OCI-M1 (cell line): ENCODE measurements at places on chromosomes 12 and 14.

DNA sequence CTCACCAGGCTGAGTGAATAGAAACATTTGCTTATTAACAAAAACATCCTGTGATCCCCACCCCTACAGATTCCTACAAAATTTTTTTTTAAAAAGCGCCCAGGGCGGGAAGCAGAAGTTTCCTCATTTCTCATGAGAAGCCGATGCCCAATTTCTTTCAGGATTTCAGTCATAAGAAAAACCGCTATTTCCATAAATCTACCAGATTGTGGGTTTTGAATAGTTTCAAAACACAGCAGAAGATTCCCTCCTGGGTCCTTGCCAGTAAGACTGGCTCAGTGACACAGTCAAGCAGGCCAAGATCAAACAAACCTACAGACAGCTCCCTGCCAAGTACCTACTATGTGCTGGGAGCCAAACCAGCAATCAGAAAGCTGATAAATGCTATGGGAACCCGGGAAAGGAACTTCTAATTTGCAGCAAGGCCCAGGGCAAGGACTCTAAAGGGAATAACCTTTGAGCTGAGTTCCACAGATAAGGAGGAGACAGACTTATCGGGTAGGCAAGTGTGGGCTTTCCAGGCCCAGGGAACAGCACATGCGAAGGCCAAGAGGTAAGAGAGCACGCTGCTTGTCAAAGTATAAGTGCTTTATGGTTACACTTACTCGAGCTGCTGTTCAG lies 68.7 kb downstream of the CCDC88C start:
- DNase-seq, result peak; percentile 3

- no peak for DNase-seq
These were observed 75.9 kb downstream of the AKAP6 start for GRCh38 chr14:32404784-32405573.

- DNase-seq, result no peak
These were observed 41.3 kb upstream of the HIF1A start for GRCh38 chr14:61654026-61654425.

DNA sequence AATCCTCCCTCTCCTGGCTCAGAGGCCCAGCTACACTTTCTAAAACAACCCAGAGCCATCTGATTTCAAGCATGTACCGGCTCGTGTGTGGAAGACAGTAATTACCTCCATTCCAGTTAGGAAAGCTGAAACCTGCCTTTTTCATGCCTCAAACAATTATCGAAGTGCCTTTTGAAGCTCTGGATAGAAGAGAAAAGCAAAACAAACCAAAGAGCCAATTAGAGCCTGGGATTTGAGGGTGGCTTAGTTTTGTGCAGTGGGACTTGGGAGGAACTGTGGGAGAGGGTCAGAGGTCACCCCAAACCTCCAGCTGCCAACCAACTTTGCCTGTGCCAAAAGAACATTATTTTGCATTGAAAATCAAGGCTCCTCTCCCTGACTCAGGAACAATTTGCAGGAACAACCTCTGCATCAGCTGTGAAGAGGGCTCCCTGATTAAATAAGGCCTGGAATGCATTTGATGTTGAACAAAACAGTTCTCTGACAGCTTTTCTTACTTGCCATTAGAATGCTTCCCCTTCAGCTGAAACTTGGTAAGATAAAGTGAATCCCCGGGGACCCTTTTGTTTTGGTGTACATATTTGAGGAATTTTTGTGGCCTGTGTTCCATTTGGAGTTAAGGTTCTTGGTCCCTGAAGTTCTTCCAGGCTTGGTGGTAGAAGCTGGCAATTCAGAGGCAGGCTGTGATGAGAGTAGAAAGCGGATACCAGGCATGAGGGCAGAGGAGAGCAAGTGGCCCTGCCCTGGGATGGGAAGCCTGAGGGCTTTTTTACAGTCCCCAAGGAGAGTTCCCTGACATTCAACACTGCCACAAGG lies 270.1 kb downstream of the ZFP36L1 start:
- no peak for DNase-seq

DNA sequence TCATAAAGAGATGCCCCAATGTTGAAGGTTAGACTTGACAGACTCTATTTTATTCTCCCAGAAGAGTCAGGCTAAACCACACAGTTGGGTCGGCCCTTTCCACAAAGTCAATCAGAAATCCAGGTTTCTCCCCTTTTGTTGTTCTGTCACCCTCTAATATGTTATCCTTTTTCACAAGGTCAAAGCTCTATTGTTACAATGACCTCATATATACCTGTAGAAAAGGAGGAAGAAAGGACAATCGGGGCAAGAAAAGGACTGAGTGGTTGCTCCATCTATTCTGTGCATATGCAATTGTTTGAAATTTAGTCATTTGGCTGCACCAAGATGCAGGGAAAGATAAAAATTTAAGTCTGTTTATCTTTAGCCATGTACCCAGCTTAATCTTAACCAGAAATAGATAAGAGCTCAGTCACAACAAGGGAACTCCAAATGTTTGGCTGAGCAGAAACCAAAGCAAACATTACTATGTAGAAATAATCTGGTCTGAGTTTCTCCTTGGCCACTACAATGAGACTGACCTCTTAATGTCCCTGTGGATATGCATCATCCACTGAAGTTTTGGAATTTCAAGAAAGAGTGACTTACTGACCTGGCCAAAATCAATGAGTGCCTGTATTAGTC lies 503.7 kb downstream of the GALC start:
- DNase-seq, result peak; percentile 6

DNA sequence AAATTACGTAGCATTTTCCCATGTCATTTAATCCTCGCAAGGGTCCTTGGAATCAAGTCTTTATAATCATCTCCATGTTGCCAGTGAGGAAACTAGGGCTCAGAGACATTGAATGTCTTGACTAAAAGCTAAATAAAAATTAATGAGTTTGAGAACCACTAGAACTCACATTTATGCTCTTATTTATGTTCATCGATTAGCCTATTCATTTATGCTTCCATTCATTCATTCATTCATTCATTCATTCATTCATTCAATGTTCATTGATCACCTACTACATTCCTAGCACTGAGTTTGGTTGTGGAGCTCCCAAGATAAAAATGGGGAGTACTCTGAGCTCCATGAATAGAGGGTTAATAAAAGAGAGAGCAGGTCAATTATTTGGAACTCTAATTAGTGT lies 59.7 kb downstream of the KCNA1 start:
- no peak for DNase-seq

- no peak for DNase-seq
These were observed 2.8 kb upstream of the DCN start for GRCh38 chr12:91185421-91185820.

DNA sequence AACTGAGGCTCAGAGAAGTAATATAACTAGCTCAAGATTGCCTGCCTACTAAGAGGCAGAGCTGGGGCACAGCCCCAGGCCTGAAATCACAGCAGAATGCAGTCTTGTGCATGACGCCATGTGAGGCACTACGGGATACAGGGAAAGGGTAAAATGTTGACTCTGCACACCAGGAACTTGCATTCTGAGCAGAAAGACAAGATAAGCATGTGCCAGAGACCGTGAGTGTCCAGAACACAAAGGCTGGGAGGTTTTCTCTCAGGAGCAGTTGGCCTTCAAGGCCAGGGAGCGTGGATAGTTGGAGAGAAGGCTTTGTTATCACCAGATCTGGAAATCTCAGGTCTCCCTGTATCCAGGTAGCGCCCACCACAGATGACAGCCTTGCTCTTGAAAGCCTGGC lies 23.2 kb upstream of the MLEC start:
- DNase-seq, result no peak

- DNase-seq, result peak; percentile 63
These were observed 83.1 kb downstream of the ANO6 start for GRCh38 chr12:45298721-45299692.

- no peak for DNase-seq
These were observed 74.2 kb downstream of the PAPOLA start for GRCh38 chr14:96576359-96576758.

DNA sequence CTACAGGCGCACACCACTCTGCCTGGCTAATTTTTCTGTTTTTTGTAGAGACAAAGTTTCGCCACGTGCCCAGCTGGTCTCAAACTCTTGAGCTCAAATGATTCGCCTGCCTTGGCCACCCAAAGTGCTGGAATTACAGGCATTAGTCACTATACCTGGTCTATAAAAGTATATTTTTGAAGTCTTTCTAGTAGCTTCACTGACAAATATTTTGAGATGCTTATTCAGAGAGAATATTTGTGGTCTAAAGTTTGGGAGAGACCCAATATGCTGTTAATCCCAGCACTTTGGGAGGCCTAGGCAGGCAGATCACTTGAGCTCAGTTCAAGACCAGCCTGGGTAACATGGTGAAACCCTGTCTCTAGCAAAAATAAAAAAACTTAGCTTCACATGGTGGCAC lies 22.0 kb upstream of the PPP1R12A start:
- no peak for DNase-seq

DNA sequence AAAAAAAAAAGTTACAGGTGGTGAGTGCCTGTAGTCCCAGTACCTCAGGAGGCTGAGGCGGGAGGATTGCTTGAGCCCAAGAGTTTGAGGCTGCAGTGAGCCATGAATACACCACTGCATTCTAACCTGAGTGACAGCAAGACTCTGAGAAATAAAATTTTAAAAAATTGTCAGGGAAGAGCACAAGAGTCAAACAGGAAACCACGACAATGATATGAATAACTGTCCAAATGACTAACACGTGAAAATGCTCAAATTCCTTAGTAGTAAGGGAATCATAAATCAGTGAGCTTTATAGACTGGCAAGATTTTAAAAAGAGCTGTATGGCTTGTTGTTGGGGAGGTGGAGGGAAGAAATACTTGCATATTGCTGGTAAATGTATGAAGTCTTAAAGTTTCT lies 12.9 kb upstream of the ASPG start:
- no peak for DNase-seq

DNA sequence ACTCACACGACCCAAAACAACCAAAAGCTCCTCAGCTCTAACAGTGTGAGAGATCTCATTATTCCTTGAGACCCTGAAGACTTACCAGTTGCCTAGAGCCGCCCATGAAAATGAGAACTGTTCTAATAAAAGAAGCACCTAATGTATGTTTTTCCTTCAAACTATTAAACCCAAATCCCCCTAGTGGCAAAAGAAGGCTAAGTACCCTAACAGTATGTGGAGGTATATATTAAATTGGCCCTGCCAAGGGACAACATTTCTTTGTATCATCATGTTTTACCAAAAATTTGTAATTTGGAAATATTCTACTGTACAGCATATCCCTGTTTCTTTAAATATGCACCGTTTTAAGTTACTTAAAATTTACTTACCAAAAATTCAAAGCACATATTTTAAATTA lies 38.0 kb upstream of the PPFIA2 start:
- DNase-seq, result peak; percentile 43

DNA sequence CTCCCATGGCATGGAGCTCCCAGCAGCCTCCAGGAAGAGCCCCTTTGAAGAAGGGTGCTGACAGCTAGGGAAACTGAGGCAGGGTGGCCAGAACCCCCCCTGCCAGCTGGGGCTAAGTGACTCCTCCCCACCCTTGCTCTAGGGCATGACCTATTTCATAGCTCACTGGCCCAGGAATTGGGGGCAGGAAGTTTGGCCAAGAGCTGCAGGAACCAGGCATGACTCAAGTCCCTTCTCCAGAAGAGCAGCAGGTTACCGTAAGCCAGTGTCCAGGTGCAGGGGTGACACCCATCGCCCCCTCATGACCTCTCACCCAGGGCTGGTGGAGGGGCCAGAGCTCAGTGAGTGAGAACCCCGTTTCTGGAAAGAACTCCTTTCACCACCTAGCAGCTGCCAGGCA lies 1.9 kb downstream of the RASAL1 start:
- no peak for DNase-seq

DNA sequence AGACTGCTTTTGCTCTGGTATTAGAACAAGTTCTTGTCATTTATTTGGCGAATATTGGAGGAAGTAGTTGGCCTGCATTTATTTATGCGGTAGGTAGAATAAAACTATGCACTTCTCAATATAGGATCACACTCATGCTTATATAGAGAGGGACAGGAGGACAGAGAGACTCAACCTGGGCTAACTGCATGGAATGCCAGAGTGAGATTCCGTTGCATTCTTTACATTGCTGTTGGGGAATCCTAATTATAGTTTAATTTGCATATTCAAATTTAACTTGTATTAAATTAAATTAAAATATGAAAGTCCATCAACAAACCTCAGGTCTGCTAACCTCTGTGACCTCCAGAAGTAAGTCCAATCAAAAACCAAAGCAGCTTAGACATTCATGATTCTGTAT lies 26.6 kb downstream of the OR10G3 start:
- DNase-seq, result no peak

- DNase-seq, result no peak
These were observed 162.1 kb downstream of the NAV3 start for GRCh38 chr12:77992760-77993159.

DNA sequence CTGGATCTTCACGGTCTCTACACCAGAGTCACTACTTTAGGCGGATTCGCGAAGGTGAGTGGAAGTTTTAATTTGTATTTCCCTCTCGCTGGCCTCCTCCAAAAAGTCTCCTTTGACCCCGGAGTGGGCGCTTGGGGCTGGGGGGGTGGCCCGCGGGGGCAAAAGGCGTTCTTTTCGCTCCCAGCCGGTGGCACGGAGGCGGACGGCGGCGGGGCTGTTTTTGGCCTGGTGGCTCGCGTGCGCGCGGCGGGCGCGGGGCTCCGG lies 510 bp downstream of the ARID2 start:
- DNase-seq, result no peak

DNA sequence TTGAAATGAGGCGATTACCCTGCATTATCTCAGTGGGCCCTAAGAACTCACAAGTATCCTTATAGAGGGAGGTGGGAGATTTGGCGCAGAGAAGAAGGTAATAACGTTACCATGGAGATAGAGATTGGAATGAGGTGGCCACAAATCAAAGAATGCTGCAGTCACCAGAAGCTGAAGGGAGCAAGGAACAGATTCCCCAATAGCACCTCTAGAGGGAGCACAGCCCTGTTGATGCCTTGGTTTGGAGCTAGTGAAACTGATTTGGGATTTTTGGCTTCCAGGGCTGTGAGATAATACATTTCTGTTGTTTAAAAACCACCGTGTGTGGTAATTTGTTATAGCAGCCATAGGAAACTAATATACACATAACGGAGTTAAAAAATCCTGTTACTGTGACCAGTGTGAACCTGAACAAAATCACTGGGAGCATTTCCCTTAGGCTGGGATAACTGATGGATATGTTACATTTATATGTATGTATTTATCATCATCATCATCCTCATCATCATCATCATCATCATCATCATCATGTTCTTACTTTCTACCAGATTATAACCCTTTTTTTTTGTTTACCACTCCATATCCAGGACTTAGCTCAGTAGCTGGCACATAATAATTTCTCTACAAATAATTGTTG lies 100.3 kb downstream of the LIN7A start:
- peak; percentile 61 for DNase-seq

GRCh38 chr12:51759175-51759574 lies 89.3 kb downstream of the FIGNL2 start:
- DNase-seq, result no peak
